ENCODE measurements at places on chromosomes 16 and 17. TPM values are rescaled to one million over a fixed set of nuclear protein-coding genes. Genes with fewer than 3 reads are reported as not detected.

PIPOX gene
- total RNA-seq: 91.7 TPM

FAM171A2 gene
- 11.8 TPM for total RNA-seq

ABCC6 gene
- 1.7 TPM for total RNA-seq

TNK1 gene
- total RNA-seq: not detected

CIBAR2 gene
- 0.41 TPM for total RNA-seq

CCL3 gene
- total RNA-seq: not detected

C16orf92 gene
- not detected for total RNA-seq

ATXN1L gene
- 15.3 TPM for total RNA-seq

GRCh38 chr17:48915459-48916282 lies 7.5 kb downstream of the UBE2Z start:
- DNase-seq: no peak

DNA sequence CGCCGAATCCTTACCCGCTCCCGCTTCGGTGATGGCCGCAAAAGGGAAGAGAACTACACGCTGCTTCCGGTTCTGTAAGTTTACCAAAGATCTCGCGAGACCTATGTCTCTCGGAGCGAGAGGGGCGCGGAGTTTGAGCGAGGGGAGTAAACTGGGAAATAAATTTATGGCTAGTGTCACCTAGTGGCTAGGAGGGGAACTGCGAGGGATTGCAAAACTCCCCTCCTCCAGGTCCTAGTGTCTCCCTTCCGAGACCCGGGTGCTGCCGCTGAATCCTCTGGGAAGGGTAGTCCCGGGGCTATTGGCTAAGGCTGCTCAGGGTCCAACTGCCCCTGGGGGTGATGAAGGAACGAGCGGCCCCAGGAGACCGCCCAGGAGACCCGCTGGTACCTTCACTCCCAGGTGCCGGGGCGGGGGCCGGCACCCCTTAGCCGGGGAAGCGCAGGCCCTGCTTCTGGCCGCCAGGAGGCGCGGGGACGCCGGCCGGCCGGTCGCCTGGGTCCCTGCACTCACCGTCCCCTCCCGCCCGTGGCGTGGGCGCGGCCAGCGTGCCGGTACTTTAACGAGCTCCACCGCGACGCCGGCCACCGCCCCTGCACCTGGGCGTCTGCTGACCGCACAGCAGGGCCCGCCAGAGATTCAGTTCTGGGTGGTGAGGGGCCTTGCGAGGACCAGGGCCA lies at the start of gene RPL26:
TSS of gene RPL26 (minus strand) at position 51 of the 680 bp plus-strand sequence. CDS start 883 bp downstream, outside the sequence.
- DNase-seq: peak; percentile 97

DNA sequence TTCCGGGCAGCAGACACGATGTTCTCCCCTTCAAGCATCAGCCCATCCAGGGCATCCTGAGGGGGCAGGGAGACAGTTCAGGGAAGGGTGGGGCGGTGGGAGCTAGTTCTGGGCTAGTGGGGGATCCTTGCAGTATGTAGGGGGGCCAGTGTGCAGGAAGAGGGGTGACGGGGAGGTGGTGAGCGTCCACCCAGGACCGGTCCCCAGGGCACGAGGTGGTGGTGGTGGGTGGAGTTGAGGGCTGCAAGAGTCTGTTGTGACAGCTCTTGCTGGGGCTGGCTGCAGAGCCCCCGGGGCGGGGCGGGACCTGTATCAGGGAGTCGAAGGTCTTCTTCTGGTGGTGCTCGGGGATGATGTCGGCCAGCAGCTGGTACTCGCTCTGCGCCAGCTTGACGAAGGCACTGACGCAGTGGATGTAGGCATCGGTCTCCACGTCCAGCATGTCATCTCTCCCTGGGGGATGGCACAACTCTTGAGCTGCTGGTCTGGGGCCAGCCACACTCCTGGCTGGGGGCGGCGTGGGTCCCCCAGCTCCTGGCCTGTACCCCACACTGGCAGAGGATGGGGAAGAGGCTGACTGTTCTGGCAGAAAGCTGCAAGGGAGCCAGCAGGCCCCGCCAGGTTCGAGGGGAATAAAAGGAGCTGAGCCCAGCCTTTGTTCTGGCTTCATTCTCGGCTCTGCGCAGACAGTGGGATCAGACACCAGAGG lies 10.0 kb downstream of the ZACN start:
- no peak for DNase-seq

DNA sequence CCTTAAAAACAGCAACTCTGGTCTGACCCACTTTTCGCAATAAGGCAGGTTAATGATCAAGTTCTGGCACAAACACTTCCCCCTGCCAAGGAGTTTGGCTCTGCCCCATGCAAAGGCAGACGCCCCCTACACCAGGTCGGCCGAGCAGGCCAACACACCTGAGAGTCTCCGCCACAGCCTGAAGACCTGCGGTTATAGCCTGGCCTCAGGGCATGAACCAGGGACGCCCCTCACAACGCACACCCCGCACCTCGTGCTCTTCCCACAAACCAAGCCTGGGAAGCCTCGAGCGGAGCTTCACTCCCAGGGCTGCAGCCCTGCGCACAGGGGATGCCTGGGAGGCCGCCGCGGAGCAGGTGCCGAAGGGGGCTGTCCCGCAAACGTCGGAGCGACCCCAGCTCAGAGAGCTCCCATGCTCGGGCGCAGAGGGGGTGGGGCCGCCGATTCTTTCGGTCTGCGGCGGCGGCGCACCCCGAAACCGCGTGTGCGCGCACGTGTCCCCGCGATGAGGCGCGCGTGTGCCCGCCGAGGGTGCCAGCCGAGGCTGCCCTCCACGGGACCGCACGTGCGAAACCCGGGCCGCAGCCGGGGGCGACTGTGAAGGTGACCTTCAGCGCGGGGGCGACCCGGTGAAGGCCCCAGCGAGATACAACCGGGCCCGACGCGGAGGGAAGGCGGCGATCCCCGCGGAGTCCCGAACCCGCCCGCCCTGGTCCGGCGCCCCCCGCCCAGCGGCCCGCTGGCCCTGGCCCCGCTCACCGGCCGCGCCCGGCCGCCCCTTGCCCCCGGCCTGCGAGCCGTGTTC lies 559 bp downstream of the CLUH start:
- peak; percentile 22 for DNase-seq

- no peak for DNase-seq
Observed at GRCh38 chr17:35666070-35666469, 65.4 kb upstream of the RASL10B start.

DNA sequence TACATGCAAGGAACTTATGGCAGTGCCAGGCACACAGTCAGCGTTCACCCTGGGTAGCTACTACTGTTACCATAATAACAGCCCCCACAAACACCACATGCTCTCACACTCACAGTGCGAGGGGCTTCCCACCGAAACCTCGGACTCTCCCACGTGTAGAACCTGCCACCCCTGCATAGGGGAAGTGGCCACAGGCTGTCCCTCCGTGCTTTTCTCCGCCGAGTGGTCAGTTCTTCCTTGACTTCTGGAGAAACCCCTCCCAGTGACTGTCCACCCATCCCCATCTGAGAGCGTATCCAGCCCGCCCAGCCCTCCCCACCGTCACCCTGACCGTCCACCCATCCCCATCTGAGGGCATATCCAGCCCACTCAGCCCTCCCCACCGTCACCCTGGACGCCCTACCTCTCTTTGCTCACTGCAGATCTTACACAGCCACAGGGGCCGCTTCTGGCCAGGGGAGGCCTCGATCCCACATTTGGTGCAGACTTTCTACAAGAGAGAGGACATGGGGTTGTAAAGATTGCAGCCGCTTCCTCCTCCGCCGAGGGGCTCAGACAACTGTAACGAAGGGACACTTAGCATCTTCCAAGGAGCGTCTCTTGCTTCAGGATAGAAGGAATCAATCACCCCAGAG lies 71.1 kb downstream of the RPH3AL start:
- DNase-seq: no peak

GRCh38 chr17:81164371-81165245 lies 699 bp upstream of the PVALEF start:
- DNase-seq: peak; percentile 99

DNA sequence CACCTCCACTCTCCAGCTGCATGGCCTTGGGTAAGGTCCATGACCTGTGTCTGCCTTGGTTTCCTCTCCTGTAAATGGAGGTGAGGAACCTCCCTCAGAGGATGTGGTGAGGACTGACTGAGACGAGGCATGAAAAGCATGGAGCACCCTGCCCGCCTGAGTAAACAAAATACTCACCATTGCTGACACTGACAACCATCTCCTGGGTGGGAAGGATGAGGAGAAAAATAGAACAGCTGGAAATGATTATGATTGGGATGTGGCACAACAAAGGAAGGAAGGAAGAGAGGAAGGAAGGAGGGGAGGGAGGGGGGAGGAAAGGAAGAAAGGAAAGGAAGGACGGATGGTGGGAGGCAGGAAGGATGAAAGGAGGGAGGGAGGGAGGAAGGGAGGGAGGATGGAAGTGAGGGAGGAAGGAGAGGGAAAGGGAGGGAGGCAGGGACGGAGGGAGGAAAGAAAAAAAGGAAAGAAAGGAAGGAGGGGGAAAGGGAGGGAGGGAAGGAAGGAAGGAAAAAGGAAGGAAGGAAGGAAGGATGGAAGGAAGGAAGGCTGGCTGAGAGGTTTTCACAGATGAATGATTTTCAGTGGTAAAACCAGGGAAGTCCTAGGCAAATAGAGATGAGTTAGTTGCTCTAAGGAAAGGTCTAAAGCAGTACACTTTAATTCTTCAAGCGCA lies 276.5 kb upstream of the XYLT1 start:
- no peak for DNase-seq

- no peak for DNase-seq
Observed at GRCh38 chr16:81716478-81717225, 62.4 kb upstream of the PLCG2 start.

- peak; percentile 85 for DNase-seq
Observed at GRCh38 chr17:19237389-19238166, 412 bp downstream of the EPN2 start.

Measured in SJCRH30 (cell line).